ENCODE measurements at places on chromosomes 2 and 18. TPM values are rescaled to one million over a fixed set of nuclear protein-coding genes. Genes with fewer than 3 reads are reported as not detected.

DNA sequence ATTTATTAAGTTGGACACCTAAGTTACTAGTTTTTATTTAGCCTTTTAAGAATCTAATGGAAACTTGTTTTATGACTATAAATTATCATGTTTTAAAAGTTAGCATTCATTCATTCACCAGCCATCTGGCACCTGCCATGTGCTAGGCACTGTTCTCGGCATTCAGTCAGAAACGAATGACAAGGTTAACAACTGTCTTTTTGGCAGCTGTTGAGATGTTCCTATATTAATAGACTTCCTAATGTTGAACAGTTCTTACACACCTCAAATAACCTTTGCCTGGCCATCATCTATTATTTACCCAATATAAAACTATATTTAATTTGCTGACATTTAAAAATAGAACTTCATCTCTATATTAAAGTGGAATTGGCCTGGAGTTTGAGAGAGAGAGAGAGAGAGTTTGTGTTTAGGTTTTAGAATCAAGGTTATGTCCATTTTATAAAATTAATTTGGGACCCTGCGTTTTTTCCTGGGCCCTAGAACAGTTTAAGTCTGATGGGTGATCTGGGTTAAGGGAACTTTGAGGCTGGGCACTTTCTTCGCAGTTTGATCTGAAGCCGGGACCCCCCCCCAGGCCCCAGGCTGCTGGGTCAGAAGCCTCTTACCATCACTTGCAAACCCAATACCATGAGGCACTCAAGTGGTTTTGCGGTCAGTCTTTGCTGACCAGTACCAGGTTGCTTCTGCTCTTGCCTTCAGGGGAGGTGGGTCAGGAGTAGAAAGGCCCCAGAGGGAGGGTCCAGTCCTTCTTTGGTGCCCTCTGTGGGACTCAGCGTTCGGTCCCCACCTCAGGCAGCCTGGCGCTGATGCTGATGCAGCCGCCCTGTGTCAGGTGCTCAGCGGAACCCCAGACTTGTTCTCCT is 48.3 kb upstream of the ASB1 start:
- no peak for DNase-seq
- no peak overlapping the region for H3K27ac ChIP-seq
- no peaks in the 10 kb centered on the region for H3K27me3 ChIP-seq
- no peak overlapping the region for H3K4me3 ChIP-seq

- no peaks in the 10 kb centered on the region for H3K36me3 ChIP-seq
- no peak overlapping the region for H3K4me3 ChIP-seq
- H3K4me1 ChIP-seq, result no peaks in the 10 kb centered on the region
- no peak for DNase-seq
These were observed 419.9 kb downstream of the STK39 start for GRCh38 chr2:167827352-167828097.

DNA sequence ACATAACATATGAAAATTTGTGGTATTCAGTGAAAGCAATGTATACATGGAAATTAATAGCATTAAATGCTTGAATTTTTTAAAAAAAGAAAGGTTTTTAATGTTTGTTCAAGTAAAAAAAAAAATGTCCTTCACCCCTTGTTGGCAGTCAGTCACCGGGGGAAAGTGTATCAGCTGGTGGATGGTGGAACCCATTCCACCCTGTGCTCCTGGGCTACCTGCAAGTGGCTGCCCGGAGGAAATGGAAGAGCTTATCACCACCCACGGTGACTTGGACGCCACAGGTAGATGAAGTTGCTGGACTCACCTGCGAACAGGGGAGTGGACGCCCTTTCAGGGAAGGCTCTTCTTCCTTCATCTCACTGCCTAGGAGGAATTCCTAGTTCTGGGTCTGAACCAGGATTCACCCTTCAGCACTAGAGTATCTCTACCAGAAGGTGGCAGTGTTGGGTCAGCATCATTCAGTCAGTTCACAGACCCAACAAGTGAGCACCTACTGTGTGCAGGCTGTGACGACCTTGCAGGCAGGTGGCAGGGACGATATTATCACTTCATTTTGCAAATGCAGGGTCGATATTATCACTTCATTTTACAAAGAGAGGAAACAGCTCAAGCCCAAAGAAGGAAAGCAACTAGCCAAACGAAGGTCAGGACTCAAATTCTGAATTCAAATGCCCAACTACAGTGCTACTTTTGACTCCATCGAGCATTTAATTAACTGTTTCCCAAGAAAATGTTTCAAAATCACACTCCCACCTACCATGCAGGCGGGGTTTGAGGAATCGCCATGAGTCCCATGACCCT is 35.8 kb downstream of the CIB4 start:
- H3K27me3 ChIP-seq, result no peaks in the 10 kb centered on the region
- H3K36me3 ChIP-seq, result no peaks in the 10 kb centered on the region
- no peak overlapping the region for H3K27ac ChIP-seq
- peaks cover 25% of the 10 kb centered on the region for H3K4me1 ChIP-seq
- H3K4me3 ChIP-seq, result no peak overlapping the region

DNA sequence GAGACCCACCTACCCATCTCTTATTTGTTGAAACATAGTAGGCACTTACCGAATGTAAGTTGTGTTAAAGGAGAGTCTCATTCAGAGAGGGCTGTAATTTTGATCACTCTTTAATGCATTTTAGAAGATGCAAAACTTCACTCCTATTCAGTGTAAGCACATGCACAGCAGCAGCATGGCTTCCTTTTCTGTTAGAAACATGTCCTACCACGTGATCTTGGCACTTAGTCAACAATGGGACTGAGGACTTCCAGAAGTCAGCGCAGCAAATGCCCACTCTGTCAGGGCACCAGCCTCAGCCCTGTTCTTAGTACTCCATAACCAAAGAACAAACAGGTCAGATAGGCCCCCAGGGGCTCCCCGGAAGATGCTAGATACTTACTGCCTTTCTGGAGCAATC is 456.5 kb downstream of the METTL4 start:
- peaks cover 25% of the 10 kb centered on the region for H3K4me1 ChIP-seq
- no peak for DNase-seq
- no peak overlapping the region for H3K4me3 ChIP-seq
- H3K27me3 ChIP-seq, result no peaks in the 10 kb centered on the region
- no peaks in the 10 kb centered on the region for H3K36me3 ChIP-seq

The PLGLB2 gene
- total RNA-seq, result 1.9 TPM

GRCh38 chr2:60540074-60540473 is 13.4 kb downstream of the BCL11A start:
- DNase-seq, result no peak
- no peaks in the 10 kb centered on the region for H3K4me1 ChIP-seq
- H3K4me3 ChIP-seq, result no peak overlapping the region
- H3K27me3 ChIP-seq, result peaks cover 77% of the 10 kb centered on the region
- no peak overlapping the region for H3K27ac ChIP-seq

GRCh38 chr18:80178935-80179818 is 68.1 kb downstream of the PARD6G start:
- no peak overlapping the region for H3K4me3 ChIP-seq
- H3K27ac ChIP-seq, result no peak overlapping the region
- H3K36me3 ChIP-seq, result no peaks in the 10 kb centered on the region
- DNase-seq, result no peak
- no peaks in the 10 kb centered on the region for H3K4me1 ChIP-seq

- peaks cover 43% of the 10 kb centered on the region for H3K4me1 ChIP-seq
- H3K27ac ChIP-seq, result peak overlapping the region; percentile 92
- H3K36me3 ChIP-seq, result no peaks in the 10 kb centered on the region
- peak; percentile 79 for DNase-seq
- no peaks in the 10 kb centered on the region for H3K27me3 ChIP-seq
- H3K4me3 ChIP-seq, result peak overlapping the region; percentile 23
These were observed 46.1 kb downstream of the SERTAD2 start for GRCh38 chr2:64607381-64608304.

The MAP3K19 gene
- not detected for total RNA-seq

The GALNT13 gene
- total RNA-seq, result 3.6 TPM

- H3K36me3 ChIP-seq, result no peaks in the 10 kb centered on the region
- H3K27me3 ChIP-seq, result no peaks in the 10 kb centered on the region
- no peak overlapping the region for H3K27ac ChIP-seq
- no peaks in the 10 kb centered on the region for H3K4me1 ChIP-seq
- DNase-seq, result no peak
These were observed 61.7 kb upstream of the IL1R2 start for GRCh38 chr2:101930019-101930418.

DNA sequence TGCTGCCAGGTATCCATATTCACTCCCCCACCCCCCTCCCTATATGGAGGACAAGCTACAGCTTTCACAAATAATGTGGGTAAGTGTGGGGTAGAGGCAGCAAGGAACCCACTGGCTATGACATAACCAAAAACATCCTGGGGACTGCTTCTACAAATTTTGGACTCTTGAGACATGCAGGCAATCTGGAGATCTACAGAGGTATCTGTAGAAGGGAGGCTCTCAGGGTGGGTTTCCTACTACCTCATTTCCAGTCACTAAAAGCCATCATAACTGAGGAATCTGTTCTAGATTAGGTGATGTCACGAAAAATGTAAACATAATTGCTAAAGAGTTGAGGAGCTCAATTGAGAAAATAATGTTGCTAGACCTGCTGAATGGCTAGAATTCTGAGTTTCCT is 46.8 kb upstream of the WIPF1 start:
- H3K36me3 ChIP-seq, result no peaks in the 10 kb centered on the region
- no peak overlapping the region for H3K27ac ChIP-seq

- no peak overlapping the region for H3K4me3 ChIP-seq
- no peak for DNase-seq
- H3K27ac ChIP-seq, result no peak overlapping the region
These were observed 73.7 kb upstream of the MAP3K20 start for GRCh38 chr2:173001664-173002604.

DNA sequence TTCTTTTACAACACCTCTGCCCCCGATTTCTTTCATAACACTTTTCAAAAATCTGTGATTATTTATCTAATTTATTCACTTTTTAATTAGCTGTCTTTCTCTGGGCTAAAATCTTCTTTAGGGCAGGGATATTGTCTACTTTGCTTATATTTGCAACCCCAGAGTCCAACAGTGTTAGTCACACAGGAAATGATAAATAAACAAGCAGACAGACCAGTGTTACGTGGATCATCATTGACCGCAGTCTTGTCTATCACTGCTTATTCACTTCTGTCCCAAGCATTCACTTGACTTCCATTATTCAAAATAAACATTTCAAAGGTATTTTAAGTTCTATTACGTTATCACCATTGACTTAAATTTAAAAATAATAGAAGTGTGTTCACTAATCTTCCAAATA is 237.6 kb upstream of the UBE2E3 start:
- 0 out of 2 replicates have a peak overlapping the region, but pooled peaks have one; percentile 4 for H3K4me3 ChIP-seq
- H3K27me3 ChIP-seq, result no peaks in the 10 kb centered on the region
- H3K36me3 ChIP-seq, result no peaks in the 10 kb centered on the region

The GKN1 gene
- not detected for total RNA-seq

DNA sequence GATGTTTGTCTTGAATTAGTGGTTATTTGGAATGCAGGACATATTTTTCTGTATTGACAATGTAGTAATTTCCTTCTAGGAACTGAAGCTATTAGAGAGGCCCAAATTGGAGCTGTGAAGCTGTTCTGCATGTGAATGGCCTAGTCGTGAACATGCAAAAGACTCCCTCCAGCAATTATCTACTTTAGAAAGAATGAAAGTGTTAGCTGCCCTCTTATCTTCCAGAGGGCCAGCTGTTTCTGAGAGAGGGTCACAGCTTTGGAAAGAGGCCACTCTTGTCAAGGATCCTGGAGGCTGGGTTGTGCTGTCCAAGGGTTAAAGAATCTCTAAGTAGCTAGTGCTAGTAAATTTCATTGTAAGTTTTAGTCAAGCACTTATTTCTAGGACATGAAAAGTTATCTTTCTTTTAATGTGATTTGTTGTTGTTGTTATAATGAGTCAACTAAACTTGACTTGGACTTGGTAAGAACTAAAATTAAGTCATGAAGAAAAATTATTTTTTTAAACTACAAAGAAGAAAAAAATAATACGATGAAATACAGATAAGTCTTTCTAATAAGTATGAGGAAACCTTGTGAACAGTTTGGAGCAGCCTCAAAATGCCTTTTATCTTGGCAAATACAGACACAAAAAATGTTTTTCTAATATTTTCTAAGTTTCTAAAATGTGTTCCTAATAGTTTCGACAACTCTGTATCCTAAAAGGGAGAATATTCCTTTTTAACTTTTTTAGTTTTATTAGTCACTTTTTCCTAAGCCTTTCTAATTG is 36.8 kb downstream of the DPP4 start:
- H3K27ac ChIP-seq, result no peak overlapping the region
- DNase-seq, result no peak
- no peaks in the 10 kb centered on the region for H3K27me3 ChIP-seq
- H3K4me1 ChIP-seq, result no peaks in the 10 kb centered on the region

DNA sequence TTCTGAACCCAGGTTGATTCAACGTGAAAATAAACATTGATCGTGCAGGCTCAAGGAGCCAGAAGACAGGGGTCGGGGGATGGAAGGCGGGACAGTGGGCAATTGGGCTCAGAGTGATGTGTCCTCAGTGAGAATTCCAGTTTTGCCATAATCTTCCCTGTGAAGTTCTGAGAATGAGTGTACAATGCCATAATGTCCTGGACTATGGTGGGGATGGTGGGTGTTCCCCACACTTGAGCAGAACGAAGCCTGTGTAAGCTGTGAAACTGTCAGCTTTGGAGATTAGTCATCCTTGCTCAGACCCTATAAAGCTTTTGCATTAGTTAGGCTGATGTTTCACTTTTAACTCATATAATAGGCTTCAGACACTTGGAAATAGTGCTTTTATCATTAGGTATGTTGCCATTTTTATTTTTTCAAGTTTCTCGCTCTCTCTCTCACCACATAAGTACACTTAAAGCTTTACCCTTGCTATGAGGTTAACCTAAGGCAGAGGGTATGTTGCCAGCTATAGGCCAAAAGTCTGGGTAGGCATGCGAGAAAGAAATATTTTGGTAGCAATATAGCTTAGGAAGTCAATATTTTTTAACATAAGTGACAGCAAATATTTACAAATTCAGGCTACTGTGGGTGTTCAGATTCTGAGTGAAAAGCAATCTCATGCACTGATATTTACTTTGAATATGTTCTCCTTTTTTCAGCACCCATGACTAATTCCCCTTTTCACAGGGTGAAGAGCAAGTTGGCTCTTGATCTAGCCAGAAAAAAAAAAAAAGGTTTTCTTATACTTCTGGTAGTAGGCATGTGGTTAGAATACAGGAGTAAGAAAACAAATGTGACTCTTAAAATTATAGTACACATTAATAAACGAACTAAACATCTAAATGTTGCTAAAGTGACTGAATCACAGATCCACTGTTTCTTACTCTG is 47.2 kb downstream of the CDC42EP3 start:
- H3K4me1 ChIP-seq, result no peaks in the 10 kb centered on the region
- H3K27me3 ChIP-seq, result no peaks in the 10 kb centered on the region
- no peaks in the 10 kb centered on the region for H3K36me3 ChIP-seq
- H3K27ac ChIP-seq, result no peak overlapping the region
- no peak overlapping the region for H3K4me3 ChIP-seq

- no peak for DNase-seq
- H3K27me3 ChIP-seq, result no peaks in the 10 kb centered on the region
- H3K36me3 ChIP-seq, result no peaks in the 10 kb centered on the region
- no peak overlapping the region for H3K4me3 ChIP-seq
These were observed 999.1 kb downstream of the TSN start for GRCh38 chr2:122754561-122754960.

DNA sequence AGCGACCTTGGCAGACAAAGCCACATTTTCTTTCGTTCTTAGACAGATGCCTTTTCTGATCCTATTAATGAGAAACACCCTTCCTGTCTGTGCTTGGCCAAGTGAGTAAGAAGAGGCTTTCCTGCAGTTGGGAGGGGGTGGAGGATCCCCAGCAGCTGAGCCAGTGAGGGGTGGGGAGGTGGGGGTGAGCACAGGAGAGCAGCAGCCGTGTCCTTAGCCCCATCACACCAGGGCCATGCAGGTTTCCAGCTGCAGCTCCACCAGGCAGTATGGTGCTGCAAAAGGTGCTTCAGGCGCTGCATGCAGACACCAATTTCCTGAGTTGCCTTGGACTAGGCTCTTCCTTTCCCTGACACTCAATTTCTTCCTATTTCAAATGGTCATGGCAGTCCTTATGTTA is 123.3 kb upstream of the SIX2 start:
- H3K36me3 ChIP-seq, result no peaks in the 10 kb centered on the region
- no peak for DNase-seq
- no peak overlapping the region for H3K4me3 ChIP-seq
- peaks cover 39% of the 10 kb centered on the region for H3K4me1 ChIP-seq
- no peaks in the 10 kb centered on the region for H3K27me3 ChIP-seq
- no peak overlapping the region for H3K27ac ChIP-seq

The SS18 gene
- total RNA-seq, result 52.2 TPM
